ENCODE measurements at places on chromosomes 12 and 14.

GRCh38 chr12:74624201-74624600 is 86.6 kb downstream of the ATXN7L3B start:
- DNase-seq = no peak

DNA sequence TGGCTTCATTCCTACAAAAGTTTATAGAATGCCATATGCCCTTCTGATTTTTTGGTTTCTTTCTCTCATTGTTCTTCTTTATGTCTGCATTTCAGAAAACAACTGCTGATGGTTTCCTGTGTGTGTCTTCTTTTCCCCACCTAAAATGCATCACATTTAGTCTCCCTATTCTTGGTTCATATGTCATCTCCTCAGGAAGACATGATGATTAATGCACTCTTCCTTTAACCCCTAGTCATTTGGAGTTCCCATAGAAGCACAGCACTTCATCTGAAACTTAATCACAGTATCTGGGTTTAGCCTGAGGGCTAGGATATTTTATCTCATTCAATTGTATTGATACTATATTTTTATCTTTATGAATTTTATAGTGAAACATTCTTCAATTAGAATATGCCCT is 21.5 kb downstream of the GNPNAT1 start:
- no peak for DNase-seq

GRCh38 chr12:108193917-108194316 is 64.8 kb downstream of the WSCD2 start:
- DNase-seq = no peak

DNA sequence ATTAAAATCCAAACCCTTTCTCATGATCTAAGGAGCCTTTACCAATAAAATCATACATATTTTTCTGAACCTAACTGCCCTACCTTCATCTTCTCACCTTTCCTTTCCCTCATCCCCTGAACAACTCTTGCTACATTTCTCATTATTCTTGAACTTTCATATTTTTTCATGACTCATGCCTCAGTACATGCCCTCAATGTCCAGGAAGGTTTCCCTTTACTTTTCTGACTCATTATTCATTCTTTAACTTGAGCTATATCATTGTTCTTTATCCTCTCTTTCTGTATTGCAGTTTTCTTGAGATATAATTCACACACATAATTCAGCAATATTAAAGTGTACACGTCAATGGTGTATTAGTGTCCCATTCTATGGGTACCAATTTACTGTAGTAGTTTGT is 231.0 kb downstream of the ALG10B start:
- DNase-seq = no peak

- DNase-seq = no peak
Measured at GRCh38 chr12:517538-517937, 57.8 kb downstream of the B4GALNT3 start.

DNA sequence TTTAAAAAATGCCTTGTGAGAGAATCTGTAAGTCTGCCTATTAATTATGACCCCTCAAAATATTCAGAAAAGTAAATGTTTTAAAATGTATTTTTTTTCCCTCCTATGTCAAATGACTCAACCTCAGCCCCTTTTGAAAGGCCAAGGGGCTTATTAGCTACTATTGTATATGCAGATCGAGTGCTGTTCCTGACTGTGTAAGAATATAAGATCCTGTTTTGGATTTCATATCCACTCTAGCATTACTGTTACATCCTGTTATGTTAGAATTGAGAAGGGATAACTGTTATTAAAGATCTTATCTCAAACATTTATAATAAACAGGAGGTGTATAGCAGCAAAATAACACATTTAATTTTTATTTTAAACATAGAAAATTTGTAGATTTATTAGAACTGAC is 46.6 kb upstream of the TPH2 start:
- no peak for DNase-seq

DNA sequence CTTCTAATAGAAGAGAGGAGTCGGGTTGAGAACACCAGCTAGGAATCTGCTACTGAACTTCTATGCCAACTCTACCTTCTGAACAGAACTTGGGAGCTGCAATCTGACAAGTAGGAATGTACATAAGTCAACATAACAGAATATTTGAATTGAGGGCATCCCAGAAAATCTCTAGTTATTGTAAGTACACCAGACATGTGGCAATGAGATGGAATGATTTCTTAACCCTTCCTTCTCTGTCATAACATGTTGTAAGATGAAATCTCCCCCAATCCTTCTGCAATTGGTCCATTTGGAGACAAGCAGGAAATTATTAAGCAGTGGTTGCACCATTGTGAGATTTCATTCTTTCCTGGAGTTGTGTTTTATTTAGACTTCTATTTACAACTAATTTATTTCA is 68.7 kb upstream of the TMPO start:
- no peak for DNase-seq

DNA sequence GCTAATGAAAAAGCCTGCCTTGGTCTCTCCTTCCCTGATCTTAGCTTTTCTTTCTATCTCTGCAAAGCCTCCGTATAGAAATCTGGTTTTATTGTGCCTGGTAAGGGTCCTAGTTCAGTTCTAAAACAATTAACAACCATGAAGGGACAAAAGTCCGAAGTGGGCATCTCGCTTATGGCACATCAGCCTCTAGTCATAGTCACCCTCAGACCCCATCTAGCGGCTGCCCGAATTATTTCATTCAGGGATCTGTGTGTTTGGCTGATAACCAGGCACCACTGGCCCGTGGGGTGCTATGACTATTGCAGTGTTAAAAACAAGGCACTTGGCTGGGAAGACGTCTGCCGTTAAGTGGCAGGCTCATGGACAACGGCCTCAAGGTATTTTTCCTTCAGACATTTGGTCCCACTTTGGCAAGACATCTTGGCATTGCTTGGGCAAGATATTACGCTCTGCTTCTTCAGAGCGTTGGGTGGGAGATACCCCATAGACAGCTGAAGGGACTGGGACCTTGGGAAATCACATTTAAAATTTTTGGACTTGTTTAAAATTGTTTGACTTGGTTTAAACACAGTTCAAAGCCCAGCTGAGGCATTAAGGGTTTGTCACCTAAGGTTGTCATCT is 87.1 kb downstream of the SINHCAF start:
- peak; percentile 37 for DNase-seq

DNA sequence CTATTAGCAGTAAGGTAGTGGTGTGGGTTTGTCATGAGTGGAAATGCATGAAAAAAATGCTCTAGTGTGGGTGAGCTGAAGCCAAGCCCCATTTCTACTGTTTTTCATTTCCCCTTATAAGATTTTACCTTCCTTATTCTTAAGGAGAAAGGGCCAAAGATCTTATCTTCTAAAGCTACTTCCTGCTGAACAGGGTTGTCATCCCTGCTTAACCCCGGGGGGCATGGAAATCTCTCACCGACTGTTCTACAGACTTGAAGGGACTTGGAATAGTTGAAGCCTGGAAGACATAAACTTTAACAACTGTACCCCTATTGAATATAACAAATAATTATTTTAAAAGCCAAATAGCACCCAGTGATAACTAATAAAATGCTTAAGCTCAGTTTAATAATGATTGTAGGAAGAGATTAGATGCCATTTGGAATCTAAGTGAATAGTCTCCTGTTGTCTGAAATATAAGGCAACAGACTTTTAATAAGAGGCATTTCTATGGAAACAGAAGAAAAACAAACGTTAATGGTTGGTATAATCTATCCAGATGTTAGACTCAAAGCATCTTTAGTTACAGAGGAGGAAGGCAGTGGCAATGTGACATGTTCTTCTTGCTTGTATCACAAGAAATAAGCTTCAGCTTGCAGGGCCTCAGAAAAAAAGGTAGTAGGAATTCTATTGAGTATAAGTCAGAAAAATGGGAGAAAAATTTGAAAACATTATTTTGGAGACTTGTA is 1.8 kb upstream of the GMFB start:
- no peak for DNase-seq

GRCh38 chr12:28552251-28552970 is 362.2 kb downstream of the CCDC91 start:
- no peak for DNase-seq

GRCh38 chr12:26162905-26163304 is 32.5 kb upstream of the SSPN start:
- no peak for DNase-seq

DNA sequence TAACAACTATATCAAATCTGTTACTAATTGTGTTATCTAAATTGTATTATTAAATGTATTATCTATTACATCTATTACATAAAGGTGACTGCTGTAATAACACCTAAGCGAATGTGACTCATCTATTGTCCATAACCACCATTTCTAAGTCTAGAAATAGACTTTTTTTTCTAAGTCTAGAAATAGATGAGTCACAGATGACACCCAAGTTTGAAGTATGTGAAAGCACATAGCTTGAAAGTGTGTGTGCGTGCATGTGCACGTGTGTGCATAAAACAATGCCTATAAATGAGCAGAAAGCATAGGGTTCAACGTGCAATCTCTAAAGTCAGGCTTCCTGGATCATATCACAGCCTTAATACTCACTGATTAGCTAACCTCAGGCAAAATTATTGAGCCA is 451.3 kb upstream of the USP15 start:
- DNase-seq = no peak

- DNase-seq = peak; percentile 67
Measured at GRCh38 chr12:4272424-4273272, 914 bp upstream of the CCND2 start.

DNA sequence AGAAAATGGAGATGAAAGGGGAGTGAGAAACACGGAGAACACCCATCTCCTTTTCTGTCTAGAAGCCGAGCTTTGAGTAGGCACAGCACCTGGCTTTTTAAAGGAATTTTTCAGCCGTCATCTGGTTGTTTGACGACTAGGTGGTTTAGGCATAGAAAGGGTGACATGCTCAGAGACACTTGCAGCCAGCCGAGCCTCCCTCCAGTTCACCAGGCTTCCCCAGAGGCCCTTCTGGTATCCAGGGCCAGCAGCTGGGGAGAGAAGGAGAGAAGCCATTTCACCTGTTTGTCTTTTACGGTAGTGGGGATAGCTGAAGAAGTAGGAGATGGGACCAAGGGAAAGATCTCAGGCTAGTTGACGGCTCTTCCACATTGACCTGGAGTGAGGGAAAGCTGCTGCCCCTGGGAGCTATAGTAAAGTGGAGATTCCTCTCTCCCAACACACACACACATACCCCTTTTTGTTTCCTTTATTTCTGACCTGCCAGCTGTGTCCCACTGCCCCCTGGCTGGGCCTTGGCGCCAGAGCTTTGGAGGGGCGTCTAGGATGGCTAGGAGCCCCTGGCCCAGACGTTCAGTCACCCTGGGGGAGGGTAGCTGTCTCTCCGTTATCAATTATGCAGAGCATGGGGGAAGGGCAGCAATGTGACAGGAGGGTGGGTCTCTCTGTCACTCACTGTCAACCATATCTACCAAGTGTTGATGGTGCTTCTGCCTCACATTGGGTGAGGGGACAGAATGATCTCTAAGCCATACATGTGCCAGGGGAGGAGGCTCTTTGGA is 5.5 kb downstream of the MAP3K12 start:
- DNase-seq = no peak

DNA sequence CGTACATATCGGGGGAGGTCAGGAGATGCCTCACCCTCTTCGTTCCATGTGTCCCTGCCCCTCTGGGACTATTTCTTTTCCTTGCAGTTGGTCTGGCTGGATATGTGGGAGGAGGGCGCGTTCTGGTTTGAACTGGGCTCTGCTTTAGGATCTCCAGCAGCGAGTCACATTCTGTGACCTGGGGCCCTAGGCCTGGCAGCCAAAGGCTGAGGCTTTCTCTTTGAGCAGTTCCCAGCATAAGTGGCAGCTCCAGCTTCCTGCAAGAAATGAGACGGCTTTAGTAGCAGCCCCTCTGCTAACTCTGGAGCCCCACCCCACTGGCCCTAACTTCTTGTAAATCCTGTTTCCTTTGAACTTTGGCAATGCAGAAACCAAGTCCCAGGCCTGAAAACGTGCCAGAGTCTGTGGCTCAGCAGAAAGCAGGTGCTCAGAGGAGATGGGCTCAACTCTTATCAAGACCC is 274.8 kb downstream of the DPF3 start:
- no peak for DNase-seq

GRCh38 chr12:44655846-44656245 is 220.3 kb downstream of the NELL2 start:
- no peak for DNase-seq

DNA sequence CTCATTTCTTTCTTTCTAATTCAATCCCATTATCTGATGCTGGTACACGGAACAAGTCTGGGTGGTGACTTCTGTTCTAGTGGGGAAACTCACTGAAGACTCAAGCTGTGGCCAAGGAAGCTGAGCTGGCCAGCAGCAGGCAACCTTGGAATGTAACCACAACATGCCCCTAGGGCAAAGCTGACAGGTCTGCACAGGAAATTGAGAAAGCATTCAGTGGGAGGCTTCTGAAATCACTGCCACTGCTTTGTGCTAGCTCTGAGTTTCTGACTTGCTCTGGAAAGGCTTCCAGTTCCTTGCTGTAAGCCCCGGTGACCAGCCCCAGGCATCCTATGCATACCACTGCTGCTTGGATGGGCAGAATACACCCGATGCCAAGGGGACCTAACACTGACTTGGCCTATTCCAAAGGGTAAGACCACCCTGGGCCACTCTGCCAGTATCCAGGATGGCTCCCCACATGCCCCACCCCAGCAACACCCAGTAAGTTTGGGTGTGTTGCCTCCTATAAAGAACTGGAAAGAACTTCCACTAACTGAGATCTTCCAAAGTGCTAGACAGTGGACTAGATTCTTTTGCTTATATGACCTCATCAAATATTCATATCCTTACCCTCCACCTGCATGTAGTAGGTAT is 84.5 kb upstream of the CDKN3 start:
- DNase-seq = no peak

DNA sequence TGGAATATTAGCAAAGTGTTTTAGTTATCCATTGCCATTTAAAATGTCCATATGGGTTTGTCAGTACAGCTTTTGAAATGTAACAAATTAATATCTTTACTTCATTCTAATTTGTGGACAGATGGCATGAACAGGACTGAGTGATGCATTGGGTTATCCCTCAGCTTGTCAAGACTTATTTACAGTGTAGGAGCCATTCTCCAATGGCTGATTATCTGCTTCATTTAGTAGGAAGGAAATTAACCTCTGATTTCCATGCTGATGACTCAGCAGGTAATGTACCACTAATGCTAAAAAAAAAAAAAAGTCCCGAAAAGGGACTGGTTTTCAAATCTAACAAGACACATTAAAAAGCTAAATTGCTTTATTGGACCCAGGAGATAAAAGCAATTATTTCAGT is 1149.0 kb upstream of the USP15 start:
- no peak for DNase-seq

- no peak for DNase-seq
Measured at GRCh38 chr12:103441437-103442181, 54.2 kb downstream of the C12orf42 start.

- no peak for DNase-seq
Measured at GRCh38 chr14:85535321-85535720, 5.4 kb downstream of the FLRT2 start.

DNA sequence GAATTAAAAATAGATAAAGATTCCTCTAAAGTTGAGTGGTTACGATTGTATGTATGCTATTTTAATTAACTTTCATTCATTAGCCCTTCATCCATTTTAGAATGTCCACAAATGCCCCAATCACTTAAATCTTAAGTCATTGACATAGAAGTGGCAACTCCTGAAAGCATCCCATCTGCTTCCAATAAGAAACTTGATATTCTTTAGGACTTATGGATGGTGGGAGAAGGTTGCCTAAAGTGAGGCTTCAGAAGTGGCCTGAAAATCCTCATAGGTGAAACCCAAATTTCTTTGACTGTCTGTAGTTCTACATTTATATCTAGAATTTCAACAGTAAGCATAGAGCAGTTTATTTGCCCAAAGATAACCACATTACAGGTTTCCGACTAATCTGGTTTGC is 161.7 kb upstream of the HMGA2 start:
- DNase-seq = no peak

- no peak for DNase-seq
Measured at GRCh38 chr12:84641940-84642545, 270.6 kb downstream of the SLC6A15 start.

All from stimulated activated CD4-positive, alpha-beta T cell treated with anti-CD3 and anti-CD28 coated beads, Interleukin-2, amount 100 ng/mL, for 4 hours (primary cell).